ENCODE measurements at places on chromosomes 6 and 20.

DNA sequence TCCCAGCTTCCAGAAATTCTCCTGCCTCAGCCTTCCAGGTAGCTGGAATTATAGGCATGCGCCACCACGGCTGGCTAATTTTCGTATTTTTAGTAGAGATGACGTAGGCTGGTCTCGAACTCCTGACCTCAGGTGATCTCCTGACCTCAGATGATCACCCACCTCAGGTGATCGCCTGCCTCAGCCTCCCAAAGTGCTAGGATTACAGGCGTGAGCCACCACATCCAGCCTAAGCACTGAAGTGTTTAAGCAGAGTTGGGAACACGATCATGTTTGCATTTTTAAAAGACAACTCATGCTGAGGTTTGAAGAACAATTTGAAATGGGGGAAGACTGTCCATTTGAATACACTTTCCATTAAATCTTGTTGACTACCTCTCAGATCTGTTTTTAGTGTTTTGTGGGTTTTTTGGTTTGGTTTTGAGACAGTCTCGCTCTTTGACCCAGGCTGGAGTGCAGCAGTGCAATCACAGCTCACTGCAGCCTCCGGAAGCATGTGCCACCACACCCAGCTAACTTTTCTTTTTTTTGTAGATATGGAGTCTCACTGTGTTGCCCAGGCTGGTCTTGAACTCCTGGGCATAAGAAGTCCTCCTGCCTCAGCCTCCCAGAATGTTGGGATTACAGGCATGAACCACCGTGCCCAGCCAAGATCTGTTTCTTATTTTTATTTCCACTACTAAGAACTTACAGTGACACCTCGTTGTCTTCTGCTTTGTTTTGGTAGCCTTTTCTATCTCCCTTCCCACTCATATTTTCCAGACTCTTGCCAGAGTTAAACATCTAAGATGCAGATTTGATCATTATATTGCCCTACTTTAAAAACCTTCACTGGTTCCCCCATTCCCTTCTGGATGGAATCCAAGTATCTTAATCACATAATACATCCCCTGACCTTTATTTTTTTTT, 5.5 kb downstream of the CASP8AP2 start:
- no peak for DNase-seq

DNA sequence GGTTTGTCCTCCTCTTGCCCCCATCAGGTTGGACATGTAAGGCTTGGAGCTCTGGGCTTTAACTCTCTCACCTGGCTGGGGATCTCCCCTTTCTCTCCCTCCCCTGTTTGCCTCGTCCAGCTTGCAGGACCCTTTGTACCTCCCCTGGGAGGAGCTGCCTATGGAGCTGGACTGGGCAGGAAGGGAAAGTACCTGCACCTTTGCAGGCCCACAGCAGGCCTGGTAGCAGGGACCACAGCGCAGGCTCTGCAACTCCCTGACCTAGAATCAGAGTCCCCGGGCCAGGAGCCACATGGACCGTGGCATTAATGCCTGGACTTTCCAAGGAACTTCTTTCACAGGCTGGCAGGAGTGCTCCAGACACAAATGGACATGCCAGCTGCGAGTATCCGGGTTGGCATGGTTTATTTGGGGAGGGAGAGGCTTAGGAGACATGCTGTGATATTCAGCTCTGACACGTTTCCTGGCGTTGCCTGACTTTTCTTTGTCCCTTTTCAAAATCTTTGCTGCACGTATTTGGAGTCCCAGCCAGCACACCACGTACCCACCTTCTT, 268.5 kb upstream of the EXOC2 start:
- DNase-seq: no peak

DNA sequence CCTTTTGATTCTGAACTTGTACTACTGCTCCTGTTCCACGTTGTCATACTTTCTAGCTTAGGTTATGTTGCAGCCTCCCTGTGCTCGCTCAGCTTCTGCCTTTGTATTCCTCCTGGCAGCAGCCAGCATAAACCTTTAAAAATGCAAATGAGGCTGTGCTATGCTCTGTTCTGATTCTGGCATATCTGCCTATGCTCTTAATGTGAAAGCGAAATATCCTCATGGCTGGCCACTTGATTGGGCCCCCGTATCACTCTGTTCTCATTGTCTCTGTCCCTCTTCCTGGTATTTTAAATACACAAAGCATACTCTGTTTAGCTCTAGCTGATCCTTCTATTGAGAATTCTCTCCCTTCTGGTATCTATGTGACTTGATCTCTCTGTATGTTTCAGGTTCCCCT, 139.0 kb downstream of the JARID2 start:
- DNase-seq: no peak

GRCh38 chr6:140897804-140898573, 1234.7 kb upstream of the GJE1 start:
- no peak for DNase-seq

GRCh38 chr6:4974962-4975361, 28.9 kb downstream of the RPP40 start:
- DNase-seq: no peak

- no peak for DNase-seq
These were observed 31.5 kb downstream of the PMEPA1 start for GRCh38 chr20:57678340-57678739.

DNA sequence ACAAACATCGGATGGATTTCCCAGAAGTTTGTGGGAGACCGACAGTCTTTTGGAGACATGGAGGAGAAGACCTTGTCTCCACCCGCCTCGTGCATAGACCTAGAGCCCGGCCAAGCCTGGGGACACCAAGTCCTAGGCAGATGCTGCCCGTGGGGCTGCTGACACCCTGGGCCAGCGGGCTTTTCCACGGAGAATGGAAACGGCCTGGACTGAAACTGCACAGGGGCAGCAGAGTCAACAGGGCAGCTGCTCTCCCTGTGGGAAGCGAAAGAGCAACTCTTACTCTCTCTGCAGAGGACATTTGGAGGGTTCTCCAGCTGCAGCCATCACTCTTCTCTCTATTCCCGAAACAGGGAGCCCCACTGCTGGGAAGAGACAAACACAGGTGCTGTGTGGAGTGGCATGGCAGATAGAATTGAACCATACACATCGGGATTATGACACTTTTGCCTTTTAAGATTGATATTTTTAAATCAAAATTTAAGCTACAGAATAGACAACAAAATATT, 401.2 kb downstream of the THBS2 start:
- DNase-seq: no peak

DNA sequence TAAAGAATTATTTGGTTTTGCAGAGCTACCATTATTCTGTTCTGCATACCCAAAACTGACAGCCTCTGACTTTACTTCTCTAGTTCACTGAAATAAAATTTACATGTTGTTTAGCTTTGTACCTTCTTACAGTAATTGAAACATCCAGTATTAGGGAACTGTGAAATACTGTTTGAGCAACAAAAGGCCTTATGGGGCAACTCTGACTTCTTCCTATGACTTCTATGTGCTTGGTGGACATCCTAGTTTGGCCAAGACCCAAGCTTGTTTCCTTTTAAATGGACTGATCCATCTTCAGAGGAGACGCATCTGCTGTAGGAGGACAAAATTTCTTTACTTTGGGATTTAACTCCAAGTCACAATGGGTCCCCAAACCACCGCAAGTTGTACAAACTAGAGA, 44.7 kb downstream of the NR2E1 start:
- DNase-seq: no peak

DNA sequence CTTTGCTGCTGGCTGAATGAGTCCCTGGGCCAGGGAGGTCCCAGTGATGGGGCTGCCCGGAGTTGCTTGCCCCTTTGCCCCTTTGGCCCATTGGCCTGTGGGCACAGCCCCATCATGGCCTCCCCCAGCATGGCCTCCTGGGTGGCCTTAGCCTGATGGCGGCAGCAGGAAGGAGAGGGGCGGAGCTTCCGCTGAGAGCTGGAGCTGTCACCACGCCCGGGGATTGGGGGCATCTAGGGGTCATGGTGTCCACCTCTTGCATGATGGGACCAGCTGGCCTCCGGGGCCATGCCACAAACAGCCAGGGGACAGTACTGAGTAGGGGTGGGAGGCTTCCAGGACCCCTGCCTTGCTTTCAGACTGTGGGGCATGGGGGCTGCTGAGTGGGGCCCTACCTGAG, 31.5 kb upstream of the GATA5 start:
- DNase-seq: no peak

GRCh38 chr6:144013486-144013909, 5.4 kb upstream of the PLAGL1 start:
- peak; percentile 44 for DNase-seq

- no peak for DNase-seq
These were observed 57.5 kb downstream of the RREB1 start for GRCh38 chr6:7165002-7165889.

GRCh38 chr6:135149376-135149775, 31.7 kb upstream of the MYB start:
- DNase-seq: no peak

GRCh38 chr6:33566182-33567084, 13.6 kb downstream of the BAK1 start:
- no peak for DNase-seq
